ENCODE measurements at places on chromosomes 2 and 18.

DNA sequence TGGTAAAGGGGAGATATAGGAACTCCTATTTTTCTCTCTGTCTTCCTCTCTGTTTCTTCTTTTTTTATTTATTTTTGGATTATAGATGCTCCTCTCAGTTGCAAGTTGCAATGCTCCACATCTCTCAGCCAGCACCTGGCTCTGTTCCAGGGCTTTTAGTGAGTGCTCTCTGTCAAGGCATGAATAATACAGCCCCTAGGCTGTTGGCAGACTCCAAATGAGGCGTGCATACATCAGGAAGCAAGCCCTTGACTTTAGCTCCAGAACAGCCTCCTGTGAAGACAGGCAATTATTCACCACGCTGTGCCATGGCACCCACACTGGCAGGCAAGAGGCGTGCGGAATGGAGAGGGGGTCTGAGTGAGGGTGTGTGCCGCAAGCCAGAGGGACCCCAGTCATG, 228.1 kb upstream of the PXDN start:
- no peak for DNase-seq

GRCh38 chr2:100891906-100892642, 72.1 kb downstream of the NPAS2 start:
- no peak for DNase-seq

- DNase-seq: no peak
Measured at GRCh38 chr2:127625572-127625951, 20.4 kb upstream of the GPR17 start.

- no peak for DNase-seq
Measured at GRCh38 chr2:130896813-130897212, 60.1 kb downstream of the ARHGEF4 start.

- no peak for DNase-seq
Measured at GRCh38 chr2:236663287-236664101, 93.9 kb downstream of the ACKR3 start.

Data from Calu3 (cell line).